ENCODE measurements at places on chromosomes 12 and 14.

DNA sequence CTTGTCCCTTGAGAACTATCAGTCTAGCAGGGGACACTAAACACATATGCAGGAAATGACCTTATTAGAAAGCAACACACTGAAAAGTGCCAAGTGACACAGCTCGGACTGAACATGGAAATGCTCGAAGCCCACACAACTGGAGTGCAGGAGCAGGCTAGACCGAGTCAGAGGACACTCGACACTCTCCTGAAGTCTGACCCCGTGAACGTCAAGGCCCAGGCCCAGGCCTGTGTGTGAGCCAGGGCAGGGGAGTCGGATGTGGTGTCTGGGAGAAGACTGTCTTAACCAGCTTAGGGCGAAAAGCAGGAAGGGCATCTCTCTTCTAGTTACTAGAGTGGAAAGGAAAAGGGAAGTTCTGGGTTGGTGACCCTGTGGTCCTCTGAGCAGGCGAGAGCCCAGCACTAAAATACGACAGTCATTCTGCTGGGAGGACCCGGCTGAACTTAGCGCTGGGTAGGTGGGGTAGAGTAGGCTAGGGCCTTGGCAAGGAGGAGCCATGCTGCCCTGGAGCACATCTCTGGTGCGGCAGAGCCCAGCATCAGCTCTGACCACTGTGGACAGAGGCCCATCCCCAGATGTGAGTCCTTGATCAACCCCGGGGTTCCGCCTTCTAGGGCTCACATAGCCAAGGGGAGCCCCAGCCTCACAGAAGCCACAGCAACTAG lies 93.0 kb downstream of the NTF3 start:
- DNase-seq, result no peak

DNA sequence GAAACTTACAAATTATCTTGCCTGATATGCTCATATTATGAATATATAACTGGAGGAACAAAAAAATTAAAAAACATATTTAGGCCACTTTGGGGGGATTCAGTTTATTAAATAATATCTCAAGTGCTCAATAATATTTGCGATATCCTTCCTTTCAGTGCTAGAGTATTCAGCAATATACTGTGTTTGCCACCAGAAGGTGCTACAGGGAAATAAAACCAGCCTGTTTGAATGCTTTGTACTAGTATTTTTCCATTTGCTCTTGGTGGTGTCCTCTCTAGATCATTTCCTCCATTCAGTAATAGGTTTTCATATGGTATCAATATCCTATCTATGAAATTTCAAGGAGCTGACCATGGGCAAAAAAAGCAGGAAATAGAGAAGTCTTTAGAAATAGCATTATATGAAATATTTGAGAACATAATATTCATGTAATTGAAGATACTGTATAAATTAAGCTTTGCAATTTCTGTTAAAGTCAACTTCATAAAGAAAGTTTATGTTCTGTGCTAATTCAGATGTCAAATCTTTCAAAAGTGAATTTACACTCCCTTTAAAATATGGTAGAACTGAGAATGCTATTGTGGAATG lies 106.2 kb upstream of the NAV3 start:
- peak; percentile 22 for DNase-seq

GRCh38 chr12:40145896-40146295 lies 40.0 kb upstream of the SLC2A13 start:
- no peak for DNase-seq

DNA sequence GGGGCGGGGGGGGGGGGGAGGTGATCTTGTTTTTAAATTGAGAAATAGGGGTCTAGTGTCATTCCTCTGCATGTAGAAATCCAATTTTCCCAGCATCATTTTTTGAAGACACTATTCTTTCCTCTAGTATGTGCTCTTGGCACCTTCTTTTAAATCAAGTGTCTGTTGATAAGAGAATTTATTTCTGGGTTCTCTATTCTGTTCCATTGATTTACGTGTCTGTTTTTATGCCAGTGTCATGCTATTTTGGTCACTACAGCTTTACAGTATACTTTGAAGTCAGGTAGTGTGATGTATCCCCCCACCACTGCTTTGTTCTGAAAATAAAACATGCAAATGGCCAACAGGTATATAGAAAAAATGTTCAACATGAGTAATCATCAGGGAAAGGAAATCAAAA lies 252.7 kb downstream of the MED13L start:
- no peak for DNase-seq

DNA sequence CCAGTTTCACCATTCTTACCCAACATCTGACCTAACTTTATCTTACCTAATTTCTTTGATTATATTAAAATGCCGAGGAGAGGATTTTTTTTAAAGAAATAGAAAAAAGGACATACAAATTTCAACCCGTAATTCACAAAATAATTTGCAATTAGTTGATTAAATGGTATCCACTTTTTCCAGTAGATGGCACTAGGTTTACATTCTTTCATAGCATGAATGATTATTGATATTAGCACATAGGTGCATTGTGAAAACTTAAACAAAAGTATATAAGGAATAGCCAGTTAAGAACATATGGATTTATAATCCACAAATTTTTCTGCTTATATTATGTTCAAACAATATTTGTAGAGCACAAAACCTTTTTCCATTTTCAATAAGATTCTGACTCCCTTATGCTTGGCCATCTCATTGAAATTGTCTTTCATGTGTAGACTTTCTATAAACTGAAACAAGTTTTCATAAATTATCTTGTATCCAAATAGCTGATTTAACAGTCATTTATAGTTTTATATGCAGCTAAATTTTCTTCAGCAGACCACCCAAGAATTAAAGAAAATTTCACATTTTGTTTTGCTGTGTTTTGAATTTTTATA lies 35.3 kb downstream of the MSRB3 start:
- DNase-seq, result no peak

DNA sequence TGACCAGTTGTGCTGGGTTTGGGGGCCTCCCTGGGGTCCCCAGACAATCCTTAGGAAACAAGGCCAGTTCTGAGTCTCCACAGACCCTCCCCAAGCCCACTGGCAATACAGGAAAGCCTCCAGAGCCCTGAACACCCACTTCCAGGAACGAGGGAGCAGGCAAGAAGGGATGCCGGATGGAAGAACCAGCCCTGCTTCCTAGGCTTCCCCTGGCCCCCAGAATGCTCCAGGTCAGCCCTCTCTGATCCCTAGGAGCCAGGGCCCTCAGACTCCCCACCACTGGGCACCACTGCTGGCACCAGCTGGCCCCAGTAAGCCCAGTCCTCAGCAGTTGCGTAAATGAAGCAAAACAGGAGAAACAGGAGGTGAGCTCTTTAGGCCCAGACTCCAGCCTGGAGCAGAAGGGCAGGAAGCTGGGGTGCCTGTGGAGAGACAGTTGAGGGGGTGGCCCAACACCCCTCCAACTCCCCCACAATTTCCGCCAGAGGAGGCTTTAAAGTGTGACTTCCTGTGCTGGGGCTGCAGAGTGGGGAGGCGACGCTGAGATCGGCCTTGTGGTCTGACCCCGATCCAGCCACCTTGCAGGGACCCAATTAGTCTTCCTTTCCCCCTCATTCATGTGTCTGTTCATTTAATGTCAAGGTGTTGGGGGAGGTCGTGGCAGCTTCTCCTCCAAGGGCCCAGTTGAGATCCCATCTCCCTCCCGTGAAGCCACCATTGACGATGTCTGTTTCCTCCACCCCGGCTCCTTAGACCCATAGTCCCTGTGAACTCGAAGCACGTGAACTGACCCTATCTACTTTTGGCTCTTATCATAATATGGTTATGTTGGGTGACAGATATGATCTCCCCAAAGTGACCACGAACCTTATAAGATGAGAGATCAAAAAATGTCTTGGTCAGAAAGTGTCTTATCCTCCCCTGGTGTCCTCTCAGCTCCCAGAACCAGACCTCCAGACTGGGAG lies 4.7 kb downstream of the TNFRSF1A start:
- no peak for DNase-seq

- no peak for DNase-seq
These were observed 3.3 kb downstream of the ARHGAP9 start for GRCh38 chr12:57476162-57476992.

Data from AG20443 (cell line).